Mesenchymal stem cell (in vitro differentiated cells and primary cell): ENCODE measurements at places on chromosomes 11 and 22.

DNA sequence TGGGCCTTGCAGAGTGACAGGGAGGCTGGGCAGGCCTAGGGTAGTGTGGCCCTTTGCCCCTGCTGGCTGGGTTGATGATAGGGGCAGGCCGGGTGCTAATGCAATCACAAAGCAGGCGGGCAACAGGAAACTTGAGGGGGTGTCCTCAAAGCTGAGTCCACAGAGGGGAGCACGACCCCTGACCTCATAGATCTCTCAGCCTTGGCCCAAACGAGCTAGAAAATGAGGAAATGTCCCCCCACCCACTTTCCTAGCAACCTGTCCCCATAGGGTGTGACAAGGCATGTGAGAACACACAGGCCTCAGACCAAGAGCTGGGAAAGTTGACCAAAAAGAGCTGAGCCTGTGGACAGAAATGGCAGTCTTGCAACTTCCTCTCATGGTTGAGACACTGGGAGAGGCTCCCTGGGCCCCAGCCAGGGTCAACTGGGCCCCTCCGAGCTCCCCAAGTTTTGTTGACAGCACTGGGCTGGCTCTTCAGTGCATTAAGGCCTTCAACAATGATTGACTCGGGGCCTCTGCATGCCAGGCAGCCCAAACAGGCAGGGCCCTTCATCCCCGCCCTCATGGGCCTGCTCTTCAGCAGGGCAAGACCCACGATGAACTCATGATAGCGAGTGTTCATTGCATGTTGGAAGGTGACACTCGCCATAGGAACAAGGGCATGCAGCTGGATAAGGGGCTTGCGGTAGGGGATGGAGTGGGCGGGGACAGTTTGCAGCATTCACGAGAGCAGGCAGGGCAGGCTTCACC lies 9.8 kb upstream of the SPI1 start:
- no peak for DNase-seq

GRCh38 chr11:114326151-114326550 lies 30.0 kb downstream of the NNMT start:
- DNase-seq = no peak

GRCh38 chr11:88438721-88439120 lies 101.2 kb upstream of the CTSC start:
- DNase-seq = no peak

DNA sequence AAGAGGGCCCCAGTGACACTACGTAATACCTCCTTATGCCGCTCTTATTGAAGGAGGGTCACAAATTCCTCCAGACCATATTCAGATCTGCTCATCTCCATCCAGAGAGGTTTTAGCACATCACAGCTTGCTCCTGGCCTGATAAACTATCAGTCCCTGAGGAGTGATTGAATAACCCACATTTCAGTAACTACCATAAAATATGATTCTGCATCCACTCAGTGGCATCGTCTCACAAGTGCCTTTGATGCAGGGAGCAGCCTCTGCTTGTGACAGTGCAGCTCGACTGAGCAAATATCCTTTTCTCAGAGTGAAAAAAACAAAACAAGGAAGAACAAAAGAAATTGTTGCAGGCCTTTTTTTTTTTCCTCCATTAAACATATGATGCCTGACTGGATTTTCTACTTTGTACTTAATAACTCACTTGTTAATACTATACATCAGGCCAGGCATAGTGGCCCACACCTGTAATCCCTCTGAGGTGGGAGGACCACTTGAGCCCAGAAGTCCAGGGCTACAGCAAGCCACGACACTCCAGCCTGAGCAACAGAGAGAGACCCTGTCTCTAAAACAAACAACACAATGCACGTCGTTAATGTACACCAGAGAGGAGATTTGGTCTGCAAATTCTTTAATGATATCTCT lies 64.5 kb downstream of the DDX10 start:
- no peak for DNase-seq

DNA sequence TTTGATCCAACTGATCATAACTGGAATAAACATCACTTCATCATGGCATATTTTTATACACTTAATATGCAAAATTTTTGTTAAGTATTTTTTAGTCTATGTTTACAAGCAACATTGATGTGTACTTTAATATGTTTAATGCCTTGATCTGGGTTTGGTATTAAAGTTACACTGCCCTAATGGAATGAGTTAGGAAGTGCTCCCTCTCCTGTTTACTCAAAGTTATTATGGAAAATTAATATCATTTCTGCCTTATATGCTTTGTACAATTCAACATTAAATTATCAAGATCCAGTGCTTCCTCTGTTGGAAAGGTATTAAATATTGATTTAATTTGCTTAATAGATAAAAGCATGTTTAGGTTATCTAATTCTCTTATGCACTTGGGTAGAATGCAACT lies 927.3 kb upstream of the RAG2 start:
- DNase-seq = no peak

DNA sequence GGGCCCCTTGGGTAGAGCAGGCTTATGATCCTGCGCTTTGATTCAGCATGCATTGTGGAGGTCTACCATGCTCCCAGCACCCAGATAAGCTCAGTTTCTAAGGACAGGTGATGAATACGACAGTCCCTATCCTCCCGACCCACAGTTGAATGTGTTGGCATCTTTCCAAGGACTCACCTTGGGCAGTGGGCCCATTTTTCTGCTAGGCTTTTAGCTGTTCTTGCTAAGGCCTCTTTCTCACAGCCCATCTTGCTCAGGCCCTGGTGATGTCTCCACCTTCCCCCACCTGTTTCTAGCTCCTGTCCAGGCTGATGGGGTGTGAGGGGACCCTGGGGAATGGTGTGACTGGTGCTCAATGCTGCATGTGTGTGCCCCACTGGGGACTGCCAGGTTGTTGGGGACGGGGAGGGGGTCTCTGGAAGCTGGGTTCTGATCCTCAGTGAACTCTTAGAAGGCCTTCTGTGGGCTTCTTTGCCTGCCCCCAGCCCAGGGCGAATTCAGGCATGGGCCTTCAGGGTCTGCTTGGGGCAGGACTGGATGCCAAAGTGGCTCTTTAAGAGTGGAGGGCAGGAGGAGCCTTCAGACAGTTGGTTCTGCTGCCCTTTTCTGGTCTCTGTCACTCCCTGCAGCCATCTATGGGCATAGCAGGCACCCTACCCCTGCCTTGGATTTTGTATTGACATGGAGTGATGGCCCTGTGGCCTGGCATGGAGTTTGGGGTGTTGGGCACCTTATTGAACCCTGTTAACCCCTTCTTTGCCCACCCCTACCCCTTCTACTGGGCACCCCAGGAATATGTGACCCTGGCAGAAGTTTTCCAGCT lies 33.1 kb downstream of the PHLDB1 start:
- DNase-seq = no peak

GRCh38 chr11:42923651-42924050 lies 388.1 kb upstream of the API5 start:
- no peak for DNase-seq

- DNase-seq = no peak
Measured at GRCh38 chr11:36700246-36700645, 102.2 kb upstream of the RAG2 start.

- DNase-seq = peak; percentile 45
Measured at GRCh38 chr11:87036756-87037449, 831 bp upstream of the TMEM135 start.

- no peak for DNase-seq
Measured at GRCh38 chr22:49079743-49080500, 747.8 kb downstream of the BRD1 start.

- no peak for DNase-seq
Measured at GRCh38 chr11:134074766-134075165, 5.9 kb downstream of the JAM3 start.

DNA sequence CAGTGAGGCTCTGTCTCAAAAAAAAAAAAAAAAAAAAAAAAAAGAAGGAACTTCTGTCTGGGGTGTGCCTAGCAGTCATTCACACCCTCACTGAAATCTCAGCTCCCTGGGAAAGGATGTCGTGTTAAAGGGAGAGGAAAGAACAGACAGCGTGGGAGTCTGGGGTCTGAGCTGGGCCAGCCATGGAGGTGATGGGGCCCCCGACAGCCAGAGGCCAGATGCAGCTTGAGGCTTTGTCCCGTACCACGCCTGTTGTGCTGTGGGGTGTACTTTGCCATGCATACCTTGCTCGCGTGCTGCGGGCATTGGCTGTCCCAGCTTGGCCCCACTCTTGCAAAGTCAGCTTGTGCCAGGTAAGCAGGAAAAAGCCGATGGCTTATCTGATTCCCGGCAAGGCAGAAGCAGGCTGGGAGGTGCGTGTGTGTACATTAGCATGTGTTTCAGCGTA lies 4.6 kb downstream of the SYT12 start:
- DNase-seq = no peak
